Forelimb muscle (tissue), 1 donor: ENCODE measurements at places on chromosomes 5 and 9. TPM values are rescaled to one million over a fixed set of nuclear protein-coding genes. Genes with fewer than 3 reads are reported as not detected.
A peak's percentile ranks its signal among the peaks of the same experiment; 100 is the strongest.

- no peak for DNase-seq
Measured at GRCh38 chr5:31855134-31856040, 216.5 kb downstream of the PDZD2 start.

DNA sequence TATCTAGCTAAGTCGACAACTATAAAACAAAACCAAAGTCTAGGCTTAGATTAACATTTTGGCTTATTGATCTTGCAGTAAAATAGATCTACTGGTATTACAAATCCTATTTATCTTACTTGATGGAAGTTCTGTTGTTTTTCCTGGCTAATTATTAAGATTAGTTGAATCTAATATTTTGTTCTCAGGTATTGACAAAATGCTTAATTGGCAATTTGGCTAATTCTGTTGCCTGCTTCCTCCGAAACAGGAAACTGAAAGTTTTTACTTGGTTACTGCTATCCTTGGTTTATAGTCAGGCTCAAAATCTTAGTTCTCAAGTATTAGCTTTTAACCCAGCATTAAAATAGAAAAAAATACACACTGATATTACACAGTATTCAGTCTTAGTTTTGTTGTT, 820.5 kb downstream of the NR2F1-AS1 start:
- no peak for DNase-seq

DNA sequence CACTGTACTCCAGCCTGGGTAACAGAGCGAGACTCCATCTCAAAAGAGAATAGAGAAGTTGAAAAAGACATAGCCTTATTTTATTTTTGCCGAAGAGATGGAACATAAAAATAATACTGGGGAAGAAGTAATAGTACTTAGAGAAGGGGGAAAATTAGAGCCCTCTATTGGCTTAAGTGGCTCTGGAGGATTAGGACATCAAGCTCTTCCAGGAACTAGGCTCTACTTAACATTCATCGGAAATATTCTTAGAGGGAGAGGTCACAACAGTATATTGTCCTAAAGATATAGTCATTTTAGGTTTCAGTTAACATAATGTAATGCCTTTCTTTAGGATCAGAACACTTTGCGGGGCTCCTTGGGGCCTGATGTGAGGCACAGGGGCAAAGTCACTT, 86.0 kb upstream of the PLPP1 start:
- no peak for DNase-seq

DNA sequence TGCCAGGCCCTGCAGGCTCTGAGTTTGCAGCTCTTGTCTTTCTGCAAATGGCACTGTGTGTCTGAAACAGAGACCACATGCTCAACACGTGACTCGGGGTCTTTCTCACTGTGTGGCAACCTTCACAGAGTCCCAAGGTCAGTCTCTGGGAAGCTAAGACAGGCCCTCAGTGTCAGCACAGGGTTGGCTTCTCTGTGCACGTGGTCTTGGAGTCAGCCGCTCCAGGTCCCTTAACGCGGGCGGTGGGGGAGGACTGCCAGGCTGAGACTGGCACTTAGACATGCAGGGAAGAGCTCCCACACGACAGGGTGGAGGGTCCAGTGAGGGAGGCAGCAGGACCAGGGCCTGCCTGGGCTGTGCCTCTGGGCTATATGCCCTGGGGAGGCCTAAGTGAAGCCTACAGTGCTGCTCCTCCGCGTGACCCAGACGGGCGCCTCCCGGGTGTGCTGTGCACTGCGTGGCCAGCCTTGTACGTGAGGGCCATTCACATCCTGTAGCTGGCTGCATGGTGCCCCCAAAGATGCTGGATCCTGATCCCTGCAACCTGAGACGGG, 76.8 kb downstream of the ADAMTS2 start:
- DNase-seq: no peak

GRCh38 chr9:27539479-27540441, 10.1 kb upstream of the MOB3B start:
- DNase-seq: peak; percentile 68

DNA sequence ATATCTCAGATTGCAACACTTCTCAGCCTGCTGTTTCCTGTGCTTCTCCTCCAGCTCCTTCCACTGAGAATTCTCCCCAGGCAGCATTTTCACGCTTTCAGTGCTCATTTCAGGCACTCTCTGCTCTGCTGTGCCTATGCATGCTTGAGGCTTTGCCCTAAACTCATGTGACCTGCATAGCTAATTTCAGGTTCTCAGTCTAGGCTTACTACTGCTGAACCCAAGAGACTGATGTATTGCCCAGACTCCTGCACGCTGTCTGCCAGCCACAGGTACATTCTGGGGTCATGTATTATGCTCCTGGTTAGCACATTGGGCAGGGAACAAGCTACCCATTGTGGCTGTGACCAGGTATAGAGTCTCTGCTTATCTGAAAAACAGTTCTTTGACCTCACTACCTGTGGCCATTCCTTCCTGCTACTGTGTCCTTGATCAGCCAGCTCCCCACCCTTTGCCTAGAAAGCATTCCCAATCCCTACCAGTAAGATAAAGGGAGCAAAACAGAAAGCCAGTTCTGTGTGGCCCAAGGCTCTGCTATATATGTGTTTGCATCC, 34.7 kb downstream of the PIP5K1B start:
- no peak for DNase-seq

GRCh38 chr5:57232293-57233033, 58.6 kb downstream of the GPBP1 start:
- no peak for DNase-seq

GRCh38 chr5:151775025-151775606, 3.4 kb downstream of the G3BP1 start:
- DNase-seq: no peak

DNA sequence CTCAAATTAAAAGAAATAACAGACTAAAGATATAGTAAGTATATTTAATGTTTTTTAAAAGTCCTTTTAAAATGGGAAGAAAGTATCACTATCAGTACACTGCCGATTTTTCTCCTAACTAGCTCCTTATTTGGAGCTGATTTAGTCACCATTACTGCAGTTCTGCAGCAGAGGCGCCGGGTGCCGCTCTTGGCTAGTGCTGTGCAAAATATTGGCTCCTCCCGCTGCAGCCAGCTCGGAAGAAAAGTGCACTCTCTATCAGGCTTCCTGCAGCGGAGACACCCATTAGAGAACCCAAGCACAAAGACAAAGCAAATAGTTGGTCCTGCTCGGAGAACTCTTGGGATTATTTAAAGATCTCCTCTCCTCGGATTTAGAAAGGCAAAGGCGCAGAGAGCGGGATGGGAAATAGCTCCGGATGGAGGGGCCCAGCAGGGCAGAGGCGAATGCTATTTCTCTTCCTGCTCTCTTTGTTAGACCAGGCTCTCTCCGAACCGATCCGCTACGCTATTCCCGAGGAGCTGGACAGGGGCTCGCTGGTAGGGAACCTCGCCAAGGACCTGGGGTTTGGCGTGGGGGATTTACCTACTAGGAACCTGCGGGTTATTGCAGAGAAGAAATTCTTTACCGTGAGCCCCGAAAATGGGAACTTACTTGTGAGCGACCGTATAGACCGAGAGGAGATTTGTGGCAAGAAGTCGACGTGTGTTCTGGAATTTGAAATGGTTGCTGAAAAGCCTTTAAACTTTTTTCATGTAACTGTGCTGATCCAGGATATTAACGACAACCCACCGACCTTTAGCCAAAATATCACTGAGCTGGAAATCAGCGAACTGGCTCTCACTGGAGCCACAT, at the start of gene PCDHGB3:
Gene PCDHGB3, plus strand, starts transcription at position 249 of the 855 bp plus-strand sequence. Its CDS starts 153 bp downstream, at position 402.
- DNase-seq: no peak

DNA sequence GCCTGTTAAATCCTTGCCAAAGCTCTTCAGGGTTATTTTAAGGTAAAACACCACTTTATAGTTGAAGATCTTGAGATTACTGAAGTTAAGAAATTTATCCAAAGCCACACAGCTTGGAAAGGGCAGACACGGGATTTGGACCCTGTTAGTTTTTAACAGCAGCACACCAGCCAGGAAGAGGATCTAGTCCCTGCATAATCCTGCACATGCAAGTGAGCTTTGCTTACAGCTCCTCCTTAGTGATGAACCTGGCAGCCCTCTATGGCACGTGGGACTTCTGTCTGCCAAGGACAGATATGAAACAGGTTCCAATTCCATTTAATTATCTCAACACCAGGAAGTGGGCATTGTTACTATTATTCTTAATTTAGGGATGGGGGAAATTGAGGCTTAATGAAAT, 108.7 kb downstream of the TRIM32 start:
- no peak for DNase-seq

- no peak for DNase-seq
Measured at GRCh38 chr9:86809759-86810367, 137.4 kb downstream of the GAS1 start.

DNA sequence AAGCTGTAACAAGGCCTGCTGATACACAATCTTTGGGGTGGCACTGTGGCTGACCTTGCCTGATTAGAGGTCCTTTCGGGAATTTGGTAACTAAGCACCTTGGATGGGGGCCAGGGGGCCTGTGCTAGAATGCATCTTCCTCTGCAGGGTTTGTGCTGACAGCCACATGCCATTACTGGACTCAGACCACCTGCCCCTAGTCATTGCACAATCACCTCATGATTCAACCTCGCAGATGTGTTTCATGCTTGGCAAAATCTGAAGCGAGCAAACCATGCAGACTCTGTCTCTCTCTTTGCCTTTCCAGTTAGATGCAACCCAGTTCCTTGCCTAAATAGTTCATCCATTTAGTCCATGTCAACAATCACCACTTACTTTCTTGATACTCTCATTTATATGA, 96.5 kb upstream of the ERCC6L2 start:
- DNase-seq: no peak

DNA sequence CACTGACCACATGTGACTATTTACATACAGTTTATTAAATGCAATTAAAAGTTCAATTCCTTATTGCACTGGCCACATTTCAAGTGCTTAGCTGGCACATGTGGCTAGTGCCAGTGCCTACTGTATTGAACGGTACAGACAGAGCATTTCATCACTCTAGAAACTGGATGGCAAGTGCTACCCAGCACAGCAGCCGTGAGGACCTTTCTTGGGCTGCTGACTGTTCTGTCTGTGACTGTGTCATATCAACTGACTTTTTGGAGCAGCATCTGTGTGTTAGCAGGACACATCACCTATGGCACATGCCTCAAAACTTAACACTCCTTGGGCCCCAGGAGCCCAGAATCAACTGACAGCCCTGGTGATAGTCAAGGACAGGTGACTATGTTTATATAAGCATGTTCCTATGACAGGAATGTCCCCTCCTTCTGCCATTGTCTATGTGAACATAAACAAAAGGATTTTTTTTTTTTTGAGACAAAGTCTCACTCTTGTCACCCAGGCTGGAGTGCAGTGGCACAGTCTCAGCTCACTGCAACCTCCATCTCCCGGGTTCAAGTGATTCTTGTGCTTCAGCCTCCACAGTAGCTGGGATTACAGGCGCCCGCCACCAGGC, 8.9 kb downstream of the IRF1 start:
- no peak for DNase-seq

DNA sequence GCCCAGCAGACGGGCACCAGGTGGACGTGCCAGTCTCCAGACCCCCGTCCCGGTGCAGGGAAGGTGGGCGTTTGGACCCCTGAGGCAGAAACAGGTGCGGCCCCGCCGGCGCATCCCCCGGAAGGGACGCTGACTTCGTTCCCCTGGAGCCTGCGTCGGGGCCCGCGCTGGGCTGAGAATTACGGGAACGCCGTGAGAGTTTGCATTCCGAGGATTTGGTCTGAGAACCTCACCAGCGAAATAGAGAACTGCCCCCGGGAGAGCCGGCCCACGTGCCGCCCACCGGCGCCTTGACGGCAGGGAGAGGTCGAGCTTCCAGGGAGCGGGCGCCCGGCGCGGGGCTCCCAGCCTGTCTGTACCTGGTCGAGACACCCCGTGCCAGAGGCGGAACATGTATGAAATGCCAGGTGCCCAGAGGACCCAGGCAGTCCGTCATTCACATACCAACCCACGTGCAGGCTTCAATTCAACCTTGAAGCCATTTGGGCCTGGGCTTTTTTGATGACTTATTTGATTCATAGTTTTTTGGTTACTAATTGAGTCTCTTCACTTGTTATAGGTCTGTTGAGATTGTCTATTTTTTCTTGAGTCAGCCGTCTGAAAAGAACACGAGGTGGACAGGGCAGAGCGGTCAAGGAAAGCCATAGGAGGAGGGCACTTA, 877 bp upstream of the CAMSAP1 start:
- DNase-seq: no peak

- DNase-seq: no peak
Measured at GRCh38 chr5:84251503-84251902, 133.2 kb downstream of the EDIL3 start.

DNA sequence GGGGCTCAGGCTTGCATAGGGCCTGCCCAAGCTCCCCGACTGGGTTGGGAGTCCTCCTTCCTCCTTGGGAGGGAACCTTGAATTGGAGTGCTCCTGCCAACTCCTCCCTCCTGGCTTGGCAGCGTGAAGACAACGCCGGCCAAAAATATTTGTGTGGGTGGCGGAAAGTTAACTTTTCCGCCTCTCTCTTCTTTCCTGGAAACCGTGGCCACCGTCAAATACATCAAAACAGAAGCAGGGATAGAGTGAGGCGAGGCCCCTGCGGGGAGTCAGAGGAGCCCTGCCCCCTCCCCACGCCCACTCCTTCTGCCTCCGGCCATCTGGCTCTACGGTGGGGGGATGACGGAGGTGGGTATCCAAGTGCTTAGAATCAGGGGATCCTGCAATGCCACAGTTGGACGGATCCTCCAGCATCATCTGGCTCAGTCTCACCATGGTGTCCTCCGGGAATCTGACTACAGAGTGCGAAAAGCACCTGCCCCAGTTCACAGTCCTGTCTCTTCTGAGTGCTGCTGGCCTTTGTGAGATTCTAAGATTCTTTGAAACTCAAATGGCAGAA, 25.2 kb upstream of the SYNPO start:
- no peak for DNase-seq

- DNase-seq: no peak
Measured at GRCh38 chr9:100455470-100455869, 17.5 kb upstream of the TMEFF1 start.

DNA sequence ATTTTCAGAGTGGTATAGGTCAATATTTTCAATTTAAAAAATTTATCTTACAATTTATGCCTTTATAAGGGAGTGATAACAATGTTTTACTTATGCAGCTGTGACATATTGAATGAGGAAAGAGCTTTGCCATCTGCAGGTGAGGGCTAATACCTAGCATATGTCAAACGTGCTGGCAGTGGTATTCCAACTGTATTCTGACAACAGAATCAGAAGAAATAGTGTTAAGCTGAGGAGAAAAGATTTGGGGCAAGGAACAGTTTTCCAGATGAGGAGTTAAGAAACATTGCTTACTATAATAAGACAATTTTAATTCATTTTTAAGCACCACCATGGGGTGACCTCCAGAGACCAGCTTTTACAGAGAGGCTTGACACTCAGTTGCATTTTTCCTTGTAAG, 267.8 kb upstream of the ZNF608 start:
- no peak for DNase-seq

Gene CARD6
- 1.2 TPM for polyA plus RNA-seq

Gene ENTPD2
- polyA plus RNA-seq: 16.2 TPM

Gene N4BP3
- 24.9 TPM for polyA plus RNA-seq

Gene IFNA2
- not detected for polyA plus RNA-seq

Gene INSL4
- not detected for polyA plus RNA-seq

Gene IRX4
- 1.3 TPM for polyA plus RNA-seq

Gene LECT2
- 0.19 TPM for polyA plus RNA-seq

Gene ARAP3
- polyA plus RNA-seq: 13.0 TPM

Gene LPAR1
- polyA plus RNA-seq: 33.8 TPM

Gene TMEM252
- 1.0 TPM for polyA plus RNA-seq
